Activated CD4-positive, alpha-beta T cell treated with anti-CD3 and anti-CD28 coated beads, Interleukin-2, amount 10 ng/mL, durations not matched to agents 24 days and 14 days (primary cell): ENCODE measurements at places on chromosomes 11 and 22.
A peak's percentile ranks its signal among the peaks of the same experiment; 100 is the strongest.

DNA sequence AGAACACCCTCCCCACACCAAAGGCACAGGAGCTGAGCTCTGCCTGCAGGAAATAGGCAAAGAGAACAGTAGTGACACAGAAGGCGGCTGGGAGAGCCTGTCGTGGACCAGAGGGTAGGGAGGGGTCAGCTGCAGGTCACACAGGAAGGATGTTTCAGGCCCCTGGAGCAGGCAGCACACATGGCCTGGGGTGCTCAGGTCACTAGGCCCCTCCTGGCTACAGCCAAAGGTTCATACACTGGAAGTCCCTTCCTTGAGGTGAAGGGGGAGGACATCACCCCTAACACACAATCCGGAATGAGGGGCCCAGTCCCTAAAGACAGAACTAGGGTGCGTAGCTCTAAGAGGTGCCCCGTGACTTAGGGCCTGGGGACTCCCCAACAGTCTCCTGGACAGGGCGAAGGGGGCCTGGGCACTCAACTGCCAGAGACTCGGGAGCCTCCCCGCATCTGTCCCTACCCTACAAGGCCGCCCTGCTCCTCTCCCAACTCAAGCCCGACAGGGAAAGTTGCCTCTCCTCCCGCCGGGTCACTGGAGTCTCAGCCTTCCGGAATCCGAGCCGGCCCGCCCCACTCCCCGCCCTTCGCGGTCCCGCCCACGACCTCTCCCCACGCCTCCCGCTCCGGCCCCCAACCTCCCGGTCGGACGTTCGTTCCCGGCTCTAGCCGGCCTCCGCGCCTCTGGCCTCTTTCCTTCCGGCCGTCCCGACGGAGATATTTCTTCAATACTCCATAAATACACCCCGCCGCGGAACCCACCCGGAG lies at the start of gene CYB5R2:
TSS of gene CYB5R2 (minus strand) at position 541 of the 764 bp plus-strand sequence. CDS start 675 bp downstream, outside the sequence.
- DNase-seq: peak; percentile 66
- no peak within 1 kb of the TSS for H3K27ac ChIP-seq
- no peaks in the 10 kb centered on the region for H3K36me3 ChIP-seq
- peaks cover 15% of the 10 kb centered on the region for H3K4me1 ChIP-seq
- H3K4me3 ChIP-seq: peak within 1 kb of the TSS; percentile 61
- peaks cover 39% of the 10 kb centered on the region for H3K27me3 ChIP-seq

GRCh38 chr11:64665411-64665821 lies 57.6 kb downstream of the NRXN2 start:
- H3K27ac ChIP-seq: no peak overlapping the region
- DNase-seq: no peak
- no peaks in the 10 kb centered on the region for H3K36me3 ChIP-seq
- no peak overlapping the region for H3K4me3 ChIP-seq
- peaks cover 7% of the 10 kb centered on the region for H3K27me3 ChIP-seq

DNA sequence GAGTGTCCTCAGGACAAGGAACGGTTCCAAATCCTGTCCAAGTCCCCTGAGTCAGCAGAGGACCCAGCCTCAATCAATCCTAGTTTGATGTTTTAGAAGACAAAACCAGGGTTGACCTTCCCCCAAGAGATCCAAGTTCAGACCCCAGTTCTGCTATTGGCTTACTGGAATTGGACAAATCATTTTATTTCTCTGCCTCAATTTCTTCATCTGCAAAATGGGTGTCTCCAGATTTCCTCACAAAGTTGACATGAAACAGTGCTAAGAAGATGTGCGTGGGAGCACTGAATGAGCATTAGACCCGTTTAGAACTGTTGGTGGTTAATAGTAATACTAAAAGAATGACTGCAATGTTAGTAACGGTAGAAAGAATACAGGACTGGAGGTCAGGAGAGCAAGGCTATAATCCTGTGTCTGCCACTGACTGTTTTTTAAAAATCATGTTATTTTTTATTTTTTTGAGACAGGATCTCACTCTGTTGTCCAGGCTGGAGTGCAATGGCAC lies 32.8 kb upstream of the SCUBE1 start:
- H3K36me3 ChIP-seq: no peaks in the 10 kb centered on the region
- no peak overlapping the region for H3K27ac ChIP-seq
- DNase-seq: no peak
- peaks cover 55% of the 10 kb centered on the region for H3K27me3 ChIP-seq
- no peak overlapping the region for H3K4me3 ChIP-seq

DNA sequence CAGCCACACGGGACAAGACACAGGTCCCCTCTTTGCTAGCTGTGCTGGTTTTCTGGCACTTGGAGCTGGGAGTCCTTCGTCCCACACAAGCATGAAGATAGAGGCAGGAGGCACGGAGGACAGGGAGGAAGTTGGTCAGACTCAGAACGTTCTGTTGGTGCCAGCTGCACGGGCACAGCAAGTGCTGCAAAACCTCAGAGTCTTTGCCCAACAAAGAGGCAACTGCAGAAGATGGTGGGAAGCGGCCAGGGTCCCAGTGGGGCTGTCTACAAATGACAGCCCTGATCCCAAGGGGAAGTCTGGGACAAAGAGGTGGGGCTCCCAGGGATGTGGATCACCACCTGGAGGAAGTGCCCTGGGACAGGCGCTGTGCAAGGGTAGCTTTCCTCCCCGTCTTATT lies 9.4 kb upstream of the OSM start:
- H3K4me1 ChIP-seq: peaks cover 55% of the 10 kb centered on the region
- peak overlapping the region; percentile 46 for H3K27ac ChIP-seq
- peak overlapping the region; percentile 32 for H3K4me3 ChIP-seq
- DNase-seq: no peak
- no peaks in the 10 kb centered on the region for H3K27me3 ChIP-seq

DNA sequence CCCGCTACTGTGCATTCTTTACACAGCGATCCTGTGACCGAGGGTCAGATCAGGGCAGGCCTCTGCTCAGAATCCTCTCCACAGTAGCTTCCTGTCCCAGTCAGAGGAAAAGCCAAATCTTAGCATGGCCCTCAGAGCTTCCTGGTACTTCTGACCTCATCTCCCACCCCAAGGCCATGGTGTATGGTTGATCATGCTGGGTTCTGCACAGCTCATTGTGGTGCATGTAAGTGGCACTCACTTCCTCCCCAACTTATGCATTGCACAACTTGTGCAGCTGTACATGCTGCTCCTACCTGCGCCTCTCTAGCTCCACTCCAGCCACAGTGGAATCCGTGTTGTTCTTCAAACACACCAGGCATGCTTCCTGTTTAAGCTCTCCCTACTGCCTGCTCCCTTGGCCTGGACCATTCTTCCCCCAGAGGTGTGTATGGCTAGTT lies 20.3 kb downstream of the BMAL1 start:
- H3K27me3 ChIP-seq: no peaks in the 10 kb centered on the region
- H3K36me3 ChIP-seq: peaks cover 2% of the 10 kb centered on the region
- peak; percentile 76 for DNase-seq
- H3K27ac ChIP-seq: peak overlapping the region; percentile 8
- H3K4me1 ChIP-seq: peaks cover 48% of the 10 kb centered on the region

DNA sequence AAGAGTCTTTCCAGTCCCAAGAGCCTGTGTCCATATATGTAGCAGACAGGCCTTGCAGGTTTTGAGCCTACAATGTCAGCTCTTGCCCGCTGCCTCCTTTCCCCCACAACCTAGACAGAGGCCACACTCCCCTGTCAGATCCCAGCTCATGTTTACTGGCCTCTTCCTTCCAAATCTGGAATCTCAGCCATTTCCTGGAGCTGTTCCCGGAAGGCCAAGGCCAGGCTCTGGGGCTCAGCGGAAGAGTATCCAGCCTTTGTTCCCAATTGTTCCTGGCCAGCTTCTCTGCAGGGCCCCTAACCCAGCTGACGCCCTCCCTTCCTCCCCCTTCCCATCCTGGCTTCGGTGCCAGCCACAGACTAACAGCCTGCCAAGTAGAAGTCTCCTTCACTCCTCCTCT lies 1.0 kb upstream of the ROBO4 start:
- no peak overlapping the region for H3K4me3 ChIP-seq
- DNase-seq: no peak
- H3K27ac ChIP-seq: no peak overlapping the region

DNA sequence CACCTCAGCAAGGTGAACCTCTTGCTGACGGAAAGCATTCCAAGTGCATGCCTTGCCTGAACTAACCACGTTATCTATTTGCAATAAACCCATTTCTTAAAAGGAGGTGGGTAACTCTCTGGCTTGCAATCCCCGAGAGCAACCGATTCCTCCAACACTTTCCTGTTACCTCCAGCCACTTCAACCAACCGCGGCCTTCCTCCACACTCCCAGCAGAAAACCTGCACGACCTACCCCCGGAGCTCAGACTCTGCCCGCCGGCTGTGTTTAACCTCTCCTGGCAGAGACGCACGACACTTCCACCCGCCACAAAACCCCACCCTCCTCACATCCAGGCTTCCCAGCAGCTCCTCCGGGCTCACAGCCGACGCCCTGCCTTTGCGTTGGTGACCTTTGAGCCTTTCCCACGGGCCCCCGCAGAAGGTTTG lies 708 bp downstream of the SCO2 start:
- H3K4me1 ChIP-seq: peaks cover 32% of the 10 kb centered on the region
- no peaks in the 10 kb centered on the region for H3K27me3 ChIP-seq
- H3K4me3 ChIP-seq: peak overlapping the region; percentile 90
- peaks cover 41% of the 10 kb centered on the region for H3K36me3 ChIP-seq
- DNase-seq: no peak
- H3K27ac ChIP-seq: peak overlapping the region; percentile 88

- no peaks in the 10 kb centered on the region for H3K36me3 ChIP-seq
- no peaks in the 10 kb centered on the region for H3K4me1 ChIP-seq
- H3K27ac ChIP-seq: no peak overlapping the region
- no peaks in the 10 kb centered on the region for H3K27me3 ChIP-seq
- H3K4me3 ChIP-seq: no peak overlapping the region
- no peak for DNase-seq
These were observed 59.3 kb upstream of the BLID start for GRCh38 chr11:122175306-122175705.

DNA sequence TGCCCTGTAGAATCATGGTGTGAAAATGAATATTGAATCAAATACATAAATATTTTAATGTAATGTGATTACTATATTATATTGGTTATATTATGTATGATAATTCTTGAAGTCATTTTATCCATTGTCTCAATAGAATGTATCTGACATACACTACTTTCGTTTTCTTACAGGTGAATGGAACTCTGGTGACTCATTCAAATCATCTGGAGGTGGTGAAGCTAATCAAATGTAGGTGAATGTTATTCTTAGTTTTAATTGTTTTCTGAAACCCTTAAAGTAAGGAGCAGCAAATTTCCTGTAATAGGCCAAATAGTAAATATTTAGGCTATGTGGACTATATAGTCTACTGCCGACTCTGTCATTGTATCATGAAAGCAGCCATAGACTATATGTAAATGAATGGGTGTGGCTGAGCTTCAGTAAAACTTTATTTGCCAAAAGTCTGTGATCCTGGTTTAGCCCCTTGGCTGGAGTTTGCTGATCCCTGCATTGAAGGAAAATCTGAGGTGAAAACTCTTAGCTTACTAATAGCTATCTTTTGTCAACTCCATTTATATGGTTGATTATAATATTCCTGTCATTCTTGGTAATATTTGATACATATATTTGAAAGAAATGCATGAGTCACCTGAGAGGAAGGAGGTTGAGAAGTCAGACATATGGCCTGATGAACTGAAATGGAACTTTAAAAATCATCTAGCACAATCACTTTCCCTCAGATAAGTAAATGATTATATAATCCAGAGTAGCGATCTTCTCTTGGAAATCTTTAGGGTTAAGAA lies 87.2 kb upstream of the GRIK4 start:
- H3K4me3 ChIP-seq: no peak overlapping the region
- H3K27me3 ChIP-seq: no peaks in the 10 kb centered on the region
- no peak for DNase-seq
- H3K36me3 ChIP-seq: no peaks in the 10 kb centered on the region

DNA sequence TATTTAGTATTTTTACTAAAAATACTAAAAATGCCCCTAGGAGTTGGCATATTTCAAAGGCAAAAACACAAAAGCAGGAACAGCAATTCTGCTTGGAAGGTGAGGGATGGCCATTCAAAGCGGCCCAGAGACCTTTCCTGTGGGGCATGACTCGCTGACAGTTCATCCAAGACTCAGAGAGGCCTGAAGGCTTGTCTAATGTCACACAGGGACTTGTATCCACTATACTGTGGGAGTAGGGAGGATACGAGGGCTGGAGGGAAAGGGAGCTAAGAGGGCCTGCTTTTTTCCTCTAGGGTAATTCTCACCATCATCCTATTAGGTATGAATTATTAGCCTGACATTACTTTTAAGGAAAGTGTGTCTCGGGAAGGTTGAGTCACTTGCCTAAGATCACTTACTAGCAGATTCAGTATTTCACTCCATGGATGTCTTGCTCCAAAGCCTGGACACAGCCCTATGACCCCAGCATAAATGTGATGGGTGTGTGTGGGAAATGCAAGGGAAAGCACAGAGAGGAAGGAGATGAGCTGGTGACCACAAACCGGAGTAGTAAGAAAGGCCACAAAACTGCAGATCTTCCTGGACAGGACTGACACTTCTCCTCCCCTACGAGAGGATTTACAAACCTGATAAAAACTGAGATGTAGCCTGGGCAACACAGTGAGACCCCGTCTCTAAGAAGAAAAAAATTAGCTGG lies 16.7 kb upstream of the UCP3 start:
- H3K4me3 ChIP-seq: peak overlapping the region; percentile 3
- H3K27me3 ChIP-seq: no peaks in the 10 kb centered on the region
- peaks cover 28% of the 10 kb centered on the region for H3K36me3 ChIP-seq
- H3K27ac ChIP-seq: peak overlapping the region; percentile 38
- H3K4me1 ChIP-seq: peaks cover 40% of the 10 kb centered on the region

GRCh38 chr11:71139516-71140205 lies 112.7 kb downstream of the SHANK2 start:
- H3K27me3 ChIP-seq: no peaks in the 10 kb centered on the region
- H3K4me3 ChIP-seq: no peak overlapping the region
- H3K27ac ChIP-seq: no peak overlapping the region
- no peaks in the 10 kb centered on the region for H3K36me3 ChIP-seq
- no peak for DNase-seq
- no peaks in the 10 kb centered on the region for H3K4me1 ChIP-seq

DNA sequence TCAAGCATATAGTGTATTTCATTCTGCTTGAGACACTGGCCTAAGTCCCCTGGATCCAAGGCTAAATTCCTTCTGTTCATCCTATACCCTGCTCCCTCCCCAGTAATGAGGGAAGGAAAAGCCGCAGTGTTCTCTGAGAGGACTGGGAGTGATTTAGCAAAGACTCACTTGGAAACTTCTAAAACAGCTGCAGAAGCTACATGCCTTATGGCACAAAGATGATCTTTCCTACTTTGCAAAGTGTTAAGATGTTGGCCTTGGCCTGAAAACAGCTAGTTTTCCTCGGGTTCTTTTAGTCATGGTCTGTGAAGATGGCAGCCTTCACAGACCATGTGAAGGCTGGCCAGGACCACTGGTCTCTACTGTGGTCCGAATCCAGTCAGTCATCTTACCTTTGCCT lies 65.7 kb downstream of the ABTB2 start:
- peaks cover 11% of the 10 kb centered on the region for H3K27me3 ChIP-seq
- no peak overlapping the region for H3K27ac ChIP-seq
- no peak for DNase-seq
- no peaks in the 10 kb centered on the region for H3K4me1 ChIP-seq

DNA sequence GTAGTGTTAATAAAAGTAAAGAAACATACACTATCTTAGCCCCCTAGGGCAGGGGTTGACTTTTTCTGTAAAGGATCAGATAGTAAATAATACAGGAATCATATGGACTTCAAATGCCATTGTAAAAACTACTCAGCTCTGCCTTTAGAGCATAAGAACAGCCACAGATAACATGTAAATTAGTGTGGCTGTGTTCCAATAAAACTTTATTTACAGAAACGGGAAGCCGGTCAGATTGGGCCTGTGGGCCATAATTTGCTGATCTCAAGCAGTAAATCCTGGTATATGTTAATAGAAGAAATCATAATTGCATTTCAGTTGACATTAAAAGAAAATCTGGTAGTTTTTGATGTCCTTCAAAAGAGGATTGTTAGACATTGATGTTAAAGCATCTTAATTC lies 76.5 kb downstream of the ZC3H12C start:
- no peak overlapping the region for H3K4me3 ChIP-seq
- peaks cover 5% of the 10 kb centered on the region for H3K4me1 ChIP-seq
- H3K27me3 ChIP-seq: peaks cover 22% of the 10 kb centered on the region
- DNase-seq: no peak
